Stimulated activated CD4-positive, alpha-beta T cell treated with anti-CD3 and anti-CD28 coated beads, Interleukin-15, amount 100 ng/mL, for 1 hour (primary cell): ENCODE measurements at places on chromosomes 12 and 14.
A peak's percentile ranks its signal among the peaks of the same experiment; 100 is the strongest.

DNA sequence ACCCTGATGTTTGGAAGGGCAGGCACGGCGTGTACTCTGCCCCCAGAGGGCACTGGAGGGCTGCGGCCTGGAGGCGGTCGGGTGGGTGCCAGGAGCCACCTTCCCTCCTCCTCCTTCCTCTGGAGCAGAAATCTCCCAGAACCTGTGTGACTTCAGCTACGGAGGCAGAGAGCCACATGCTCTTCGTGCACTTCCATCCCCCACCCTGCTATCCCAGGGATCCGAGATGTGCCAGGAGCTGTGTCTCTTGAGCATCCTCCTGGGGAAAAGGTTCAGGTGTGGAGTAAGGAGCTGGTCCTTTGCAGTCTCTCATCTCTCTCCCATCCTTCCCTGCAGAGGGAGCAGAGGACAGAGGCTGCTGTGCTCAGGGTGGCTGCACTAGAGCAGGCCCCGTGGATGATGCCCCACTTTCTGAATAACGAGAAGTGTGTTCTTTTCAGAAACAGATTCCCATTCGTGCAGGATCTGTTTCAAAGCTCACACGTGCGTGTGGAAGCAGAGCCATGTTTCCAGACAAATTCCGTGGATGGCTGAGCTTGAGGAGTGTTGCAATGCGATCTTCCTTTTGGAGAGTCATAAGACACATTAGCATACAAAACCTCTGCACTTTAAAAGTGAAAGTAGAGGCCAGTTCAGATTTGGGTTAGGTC, 162.9 kb downstream of the ADGRD1 start:
- DNase-seq = no peak

DNA sequence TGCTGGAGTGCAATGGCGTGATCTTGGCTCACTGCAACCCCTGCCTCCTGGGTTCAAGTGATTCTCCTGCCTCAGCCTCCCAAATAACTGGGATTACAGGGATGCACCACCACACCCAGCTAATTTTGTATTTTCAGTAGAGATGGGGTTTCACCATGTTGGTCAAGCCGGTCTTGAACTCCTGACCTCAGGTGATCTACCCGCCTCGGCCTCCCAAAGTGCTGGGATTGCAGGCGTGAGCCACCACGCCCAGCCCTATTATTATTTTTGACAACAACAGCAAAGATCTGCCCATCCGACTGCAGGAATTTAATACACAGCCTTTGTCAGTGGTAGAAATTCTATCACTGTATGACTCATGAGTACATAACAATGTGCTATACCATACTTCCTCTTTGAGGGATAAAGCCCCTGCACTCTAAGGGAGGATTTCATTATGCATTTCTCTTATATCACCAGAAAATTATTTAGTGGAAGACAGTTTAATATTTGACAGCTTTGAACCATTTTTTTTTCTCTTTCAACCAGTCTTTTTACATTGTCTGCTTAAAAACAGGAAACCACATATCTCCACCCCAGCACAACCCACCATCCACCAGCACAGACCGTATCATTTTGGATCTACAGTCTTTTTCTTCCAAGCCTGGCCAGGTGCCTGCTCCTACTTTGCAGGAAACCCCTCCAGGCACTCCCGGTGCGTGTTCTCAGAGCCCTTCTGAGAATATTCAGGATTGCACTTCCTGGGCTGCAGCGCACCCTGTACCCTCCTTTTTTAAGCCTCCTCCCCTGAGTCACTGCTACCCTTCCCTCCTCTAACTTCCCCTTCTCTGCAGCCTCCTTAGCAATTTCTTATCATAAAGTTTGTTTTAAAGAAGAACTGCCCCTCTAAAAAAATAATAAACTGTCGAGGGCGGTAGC, 594 bp downstream of the ARHGDIB start:
- no peak for DNase-seq

- DNase-seq = no peak
These were observed 18.9 kb downstream of the ITPK1 start for GRCh38 chr14:93096691-93097322.

- no peak for DNase-seq
These were observed 8.1 kb downstream of the GPR84 start for GRCh38 chr12:54356228-54356627.

- DNase-seq = no peak
These were observed 35.5 kb downstream of the TCTN1 start for GRCh38 chr12:110649341-110649847.

DNA sequence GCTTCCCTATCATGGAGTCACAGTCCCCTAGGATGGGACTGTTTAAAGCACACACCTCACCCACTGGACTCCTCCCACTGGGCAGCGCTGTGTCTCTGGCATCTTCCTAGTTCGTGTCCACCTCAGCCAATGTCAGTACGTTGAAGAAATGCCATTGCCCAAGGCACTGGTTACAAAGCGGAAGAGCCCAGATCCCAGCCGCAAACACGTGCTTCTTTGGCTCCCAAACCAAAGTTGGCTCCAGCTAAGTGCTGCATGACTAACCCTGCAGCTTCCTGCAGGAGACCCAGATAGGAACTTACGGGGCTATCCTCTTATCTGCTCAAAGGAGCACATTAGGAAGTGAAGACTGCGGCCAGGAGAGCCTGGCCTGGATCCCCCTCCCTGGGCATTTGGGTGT, 9.3 kb downstream of the SYNE3 start:
- DNase-seq = no peak

- no peak for DNase-seq
These were observed 50.9 kb upstream of the PPFIA2 start for GRCh38 chr12:81809829-81810595.

GRCh38 chr14:25050269-25051150, 563 bp upstream of the STXBP6 start:
- DNase-seq = no peak

DNA sequence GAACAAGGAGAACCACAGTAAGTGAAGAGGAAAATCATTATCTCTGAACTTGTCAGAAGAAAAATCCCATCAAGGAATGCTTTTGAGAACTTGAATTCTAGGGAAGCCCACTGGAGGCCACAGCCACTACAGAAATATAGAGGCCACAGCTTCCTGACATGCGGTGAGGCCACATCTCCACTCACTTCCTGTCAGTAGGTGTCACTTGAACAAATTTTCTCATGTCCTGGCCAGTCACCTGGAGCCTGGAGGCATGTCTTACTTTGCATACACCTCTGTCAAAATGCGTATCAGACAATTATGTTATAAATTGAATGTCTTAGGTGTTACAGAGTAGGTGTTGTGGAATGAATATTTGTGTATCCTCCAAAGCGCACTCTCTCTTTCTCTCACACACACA, 370.3 kb downstream of the DAD1 start:
- DNase-seq = no peak

- no peak for DNase-seq
These were observed 226.0 kb upstream of the PDE3A start for GRCh38 chr12:20142316-20142715.

- DNase-seq = no peak
These were observed 97.5 kb downstream of the ZFP36L1 start for GRCh38 chr14:68695326-68695768.

GRCh38 chr12:130226771-130227170, 64.5 kb downstream of the FZD10 start:
- no peak for DNase-seq

- no peak for DNase-seq
These were observed 42.4 kb downstream of the RALGAPA1 start for GRCh38 chr14:35766700-35767082.

- no peak for DNase-seq
These were observed 255.2 kb upstream of the DDHD1 start for GRCh38 chr14:53408175-53408879.

GRCh38 chr12:113056631-113057488, at the start of gene DTX1:
TSS of gene DTX1 (plus strand) at chr12:113056730. CDS start at chr12:113058193, 1,463 bp downstream.
- peak; percentile 22 for DNase-seq

- DNase-seq = no peak
These were observed at the start of gene SOCS2 for GRCh38 chr12:93571925-93572711. TSS of gene SOCS2 (plus strand) at chr12:93572675. CDS start at chr12:93572898, 223 bp downstream.
